A549 treated with CpdA at 1 μM for 4 hours (cell line): ENCODE measurements at places on chromosomes 5 and 9. TPM values are rescaled to one million over a fixed set of nuclear protein-coding genes. Genes with fewer than 3 reads are reported as not detected.

Gene SRD5A1
- total RNA-seq = 17.0 to 29.0 TPM (median 27.5 TPM) in 5 replicates

Gene SSBP2
- total RNA-seq = 6.5 to 9.0 TPM (median 8.4 TPM) in 5 replicates

Gene MVB12B
- 6.4 to 8.4 TPM (median 7.6 TPM) in 5 replicates for total RNA-seq

Gene ENTREP1
- 0.48 to 0.73 TPM (median 0.50 TPM) in 5 replicates for total RNA-seq

Gene ROR2
- 1.4 to 2.9 TPM (median 1.7 TPM) in 5 replicates for total RNA-seq
